ENCODE measurements at places on chromosomes 2 and 18. TPM values are rescaled to one million over a fixed set of nuclear protein-coding genes. Genes with fewer than 3 reads are reported as not detected.

FOXD4L1 gene
- not detected for total RNA-seq

GRCh38 chr2:85131116-85131515 is 2.1 kb upstream of the TCF7L1 start:
- peak; percentile 64 for DNase-seq

QPCT gene
- total RNA-seq = 2,187 TPM

DNA sequence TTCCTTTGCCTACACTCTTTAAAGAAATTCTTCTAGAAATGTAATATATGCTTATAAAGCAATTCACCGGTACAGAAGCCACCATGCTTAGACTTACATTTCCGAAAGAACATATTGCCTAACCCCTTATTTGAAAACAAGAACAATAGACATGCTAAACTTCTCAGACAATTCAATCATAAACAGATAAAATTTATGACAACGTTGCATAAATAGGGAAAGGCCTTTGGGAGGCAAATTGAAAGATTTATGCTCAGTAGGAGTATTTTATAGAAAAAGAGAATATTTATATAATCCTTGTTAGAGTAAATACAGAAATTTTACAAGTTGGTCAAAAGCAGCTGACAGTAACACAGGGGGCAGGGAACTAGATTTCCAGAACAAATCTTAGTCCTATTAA is 16.2 kb upstream of the MEP1B start:
- DNase-seq = no peak

DNA sequence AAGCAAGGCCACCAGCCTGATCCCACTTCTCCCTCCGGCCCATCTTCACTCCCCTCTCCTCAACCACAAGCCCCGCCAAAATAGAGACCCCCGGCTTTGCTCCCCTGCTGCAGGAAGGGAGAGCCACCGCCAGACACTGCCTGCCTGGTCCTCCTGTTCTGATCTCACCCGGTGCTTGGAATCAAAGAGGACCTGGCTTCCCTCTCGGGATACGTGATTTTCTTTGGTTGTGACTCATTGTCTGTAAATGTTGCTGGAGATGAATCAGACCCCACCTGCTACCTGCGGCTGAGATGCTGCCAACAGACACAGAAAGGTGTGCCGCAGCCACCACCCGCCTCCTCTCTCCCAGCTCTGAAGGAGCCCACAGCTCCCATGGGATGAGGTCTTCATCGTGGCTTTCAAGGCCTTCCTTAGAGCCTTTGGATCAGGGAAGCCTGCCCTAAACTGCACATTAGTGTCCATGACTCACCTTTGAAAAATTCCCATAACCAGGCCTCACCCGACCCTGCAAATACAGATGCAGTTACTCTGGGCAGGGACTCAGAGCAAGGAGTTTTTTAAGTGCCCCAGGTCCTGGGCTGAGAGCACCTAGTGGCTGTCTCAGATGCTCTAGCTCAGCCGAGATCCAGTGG is 79.4 kb upstream of the ZNF532 start:
- DNase-seq = no peak

CRYGD gene
- not detected for total RNA-seq

GRCh38 chr18:57843386-57843785 is 40.3 kb upstream of the ATP8B1 start:
- DNase-seq = no peak

GKN2 gene
- total RNA-seq = not detected

- DNase-seq = no peak
Measured at GRCh38 chr2:48588745-48589144, 28.9 kb upstream of the GTF2A1L start.

ZSCAN30 gene
- total RNA-seq = 3.7 TPM

- DNase-seq = no peak
Measured at GRCh38 chr2:120952318-120952717, 216.7 kb downstream of the GLI2 start.

DNA sequence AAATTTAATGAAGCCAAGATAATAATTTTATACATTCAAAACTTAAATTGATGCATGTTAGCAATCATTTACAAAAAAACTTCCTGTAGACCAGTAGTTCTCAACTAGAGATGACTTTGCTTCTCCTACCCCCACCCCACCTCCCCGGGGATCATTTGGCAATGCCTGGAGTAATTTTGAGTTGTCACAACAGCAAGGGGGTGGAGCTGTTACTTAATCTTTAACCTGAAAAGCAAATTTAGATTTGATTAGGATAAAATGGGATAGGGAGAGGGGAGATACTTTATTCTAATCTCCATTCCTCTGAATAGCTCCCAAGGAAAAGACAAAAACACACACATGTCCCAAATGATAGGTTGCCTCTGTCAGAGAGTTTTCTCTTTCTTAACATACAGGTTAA is 4.2 kb downstream of the SLC40A1 start:
- no peak for DNase-seq

C2orf76 gene
- total RNA-seq = 23.8 TPM

DNA sequence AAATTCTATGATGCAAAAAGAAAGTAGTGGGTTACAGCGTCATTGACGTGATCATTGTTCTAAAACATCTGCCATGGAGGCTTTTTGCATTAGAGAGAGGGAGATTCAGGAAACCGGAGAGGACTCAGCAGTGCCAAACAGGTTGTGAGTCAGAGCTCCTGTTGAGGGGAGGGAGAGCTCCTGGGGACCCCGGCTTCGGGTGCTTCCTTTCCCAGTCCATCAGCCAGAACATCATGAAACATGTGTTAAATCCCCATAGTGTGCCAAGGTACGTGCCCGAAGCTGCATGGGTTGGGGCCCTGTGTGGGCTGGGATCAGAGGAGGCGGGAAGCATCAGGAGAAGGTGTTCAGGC is 791 bp upstream of the CYRIA start:
- no peak for DNase-seq

RFX8 gene
- total RNA-seq = not detected

DNA sequence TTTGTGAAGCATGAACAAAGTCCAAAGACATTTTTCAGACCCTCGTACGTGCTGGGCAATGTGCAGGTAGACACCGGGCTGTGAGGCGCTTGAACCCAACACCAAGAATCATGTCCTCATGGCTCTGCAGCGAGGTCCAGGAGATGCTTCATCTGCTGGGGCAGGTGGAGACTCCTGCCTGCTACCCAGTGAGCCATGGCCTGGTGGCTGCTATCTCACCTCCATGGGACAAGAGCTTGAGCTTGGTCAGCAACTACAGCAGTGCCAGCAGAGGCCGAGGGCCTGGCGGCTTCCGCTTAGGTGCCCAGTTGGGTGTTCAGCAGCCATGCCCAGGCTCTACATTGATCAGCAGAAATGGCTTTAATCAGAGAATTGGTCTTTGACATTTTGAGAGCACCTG is 281.0 kb upstream of the HS6ST1 start:
- no peak for DNase-seq

DNA sequence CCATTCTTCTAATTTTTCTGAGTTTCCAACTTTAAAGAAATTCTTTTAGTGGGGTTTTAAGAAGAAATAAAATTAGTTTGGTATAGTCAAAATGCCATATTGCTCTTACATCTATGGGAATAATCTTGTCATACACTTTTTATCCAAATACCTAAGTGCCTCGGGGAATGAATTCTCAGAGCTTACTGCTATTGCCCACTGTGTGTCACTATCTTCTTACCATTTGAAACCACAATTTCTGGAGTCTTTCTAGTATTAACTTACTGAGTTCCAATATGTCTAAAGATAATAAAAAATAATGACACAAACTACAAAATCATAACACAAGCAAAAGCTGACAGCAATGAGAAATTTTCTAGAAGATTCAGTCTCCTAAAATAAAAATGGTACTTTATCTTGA is 23.7 kb upstream of the DNAH6 start:
- DNase-seq = peak; percentile 21

PRKAG3 gene
- total RNA-seq = not detected

DAW1 gene
- total RNA-seq = not detected

FBXO15 gene
- 1.0 TPM for total RNA-seq

STAT4 gene
- total RNA-seq = not detected

GRCh38 chr2:235077046-235077445 is 125.2 kb downstream of the SH3BP4 start:
- no peak for DNase-seq

ALPP gene
- not detected for total RNA-seq
